ENCODE measurements at places on chromosomes 4 and X.

DNA sequence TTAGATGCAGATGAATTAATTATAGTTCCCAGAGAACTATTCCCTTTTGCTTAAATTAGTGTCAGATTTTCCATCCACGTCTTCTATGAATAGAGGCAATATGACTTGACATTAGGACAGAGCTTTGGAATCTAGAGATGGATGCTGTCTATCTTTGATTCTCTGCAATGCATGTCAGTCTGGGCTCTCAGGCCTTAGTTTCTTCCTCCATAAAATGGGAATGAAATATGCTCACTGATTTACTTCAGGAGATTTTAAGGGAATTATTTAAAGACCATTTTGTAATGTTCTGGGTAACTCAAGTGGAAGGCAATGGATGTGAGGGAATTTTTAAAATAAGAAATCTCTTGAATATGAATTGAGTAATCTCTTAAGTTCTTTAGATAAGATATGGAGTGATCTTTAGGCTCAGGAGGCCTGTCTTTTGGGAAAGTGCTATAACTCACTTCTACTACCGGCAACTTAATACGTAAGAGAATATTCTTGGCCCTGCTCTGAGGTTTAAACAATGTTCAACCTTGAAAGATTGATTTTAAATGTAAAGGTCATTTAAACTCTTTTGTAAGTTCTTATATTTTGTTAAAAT, 29.0 kb downstream of the MGST2 start:
- DNase-seq, result no peak

- no peak for DNase-seq
These were observed 1.4 kb downstream of the WDFY3 start for GRCh38 chr4:84964995-84965552.

- no peak for DNase-seq
These were observed 62.4 kb downstream of the PAGE2 start for GRCh38 chrX:55151199-55151598.

DNA sequence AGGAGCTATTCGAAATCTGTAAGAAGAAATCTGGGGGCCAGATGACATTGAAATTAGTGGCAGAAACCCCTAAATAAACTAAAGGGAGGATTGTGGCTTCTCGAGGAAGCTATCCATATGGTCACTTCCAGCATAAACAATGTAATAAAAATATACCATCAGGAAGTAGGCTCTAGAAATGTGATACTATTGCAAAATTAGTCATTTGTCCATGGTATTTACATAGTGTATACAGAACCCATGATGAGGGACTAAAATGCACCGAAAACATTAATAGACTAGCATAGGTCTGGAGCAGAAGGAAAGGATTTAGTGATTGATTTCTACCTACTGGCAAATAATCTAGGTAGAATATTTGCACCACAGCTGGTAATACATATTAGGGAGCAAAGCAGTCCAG, 1344.0 kb downstream of the FSTL5 start:
- DNase-seq, result no peak

DNA sequence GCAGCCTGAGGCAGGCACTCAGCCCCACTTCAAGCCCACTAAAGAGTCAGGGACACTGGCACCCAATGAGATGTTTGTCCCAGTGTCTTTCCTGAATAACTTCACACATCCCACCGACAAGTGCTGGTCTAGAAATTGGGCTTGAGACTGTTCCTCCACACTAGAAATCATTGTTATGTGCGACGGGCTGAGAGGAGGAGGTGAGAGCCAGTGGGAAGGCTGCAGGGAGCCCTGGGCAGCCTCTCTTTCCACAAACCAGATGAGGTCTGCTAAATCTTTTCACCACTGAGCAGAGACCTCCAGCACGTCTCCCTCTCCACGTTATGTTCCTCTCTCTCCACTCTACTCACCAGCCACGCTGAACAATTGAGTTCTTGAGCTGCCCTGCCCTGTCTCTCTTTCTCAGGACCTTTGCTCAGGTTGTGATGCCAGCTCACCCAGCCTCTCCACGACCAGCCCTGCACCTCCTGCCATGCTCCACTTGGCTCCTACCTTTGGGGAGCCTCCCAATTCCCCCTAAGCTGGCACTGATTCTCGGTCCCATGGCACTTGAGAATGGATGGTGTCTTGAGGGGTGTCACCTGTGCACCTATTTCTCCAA, 8.4 kb downstream of the SCD5 start:
- no peak for DNase-seq

DNA sequence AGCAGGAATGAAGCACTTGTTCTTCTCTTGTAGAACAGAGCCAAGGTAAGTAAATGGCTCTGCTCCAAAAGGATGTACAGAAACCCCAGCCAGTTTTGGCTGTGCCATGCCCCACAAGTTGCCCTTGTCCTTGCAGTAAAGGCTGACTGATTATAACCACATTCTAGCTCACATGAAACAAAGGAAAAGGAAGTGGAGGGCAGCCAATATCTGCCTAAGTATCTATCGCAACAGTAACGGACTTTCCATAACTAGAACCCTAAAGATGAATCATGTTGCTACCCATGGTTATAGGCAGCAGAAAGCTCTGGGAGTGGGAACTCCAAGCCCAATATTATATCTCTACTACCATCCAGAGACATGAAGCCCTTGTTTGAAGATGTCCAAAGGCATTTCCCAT, 95.7 kb downstream of the COMMD8 start:
- DNase-seq, result no peak

- no peak for DNase-seq
These were observed 4.6 kb upstream of the SOWAHD start for GRCh38 chrX:119753639-119754257.

DNA sequence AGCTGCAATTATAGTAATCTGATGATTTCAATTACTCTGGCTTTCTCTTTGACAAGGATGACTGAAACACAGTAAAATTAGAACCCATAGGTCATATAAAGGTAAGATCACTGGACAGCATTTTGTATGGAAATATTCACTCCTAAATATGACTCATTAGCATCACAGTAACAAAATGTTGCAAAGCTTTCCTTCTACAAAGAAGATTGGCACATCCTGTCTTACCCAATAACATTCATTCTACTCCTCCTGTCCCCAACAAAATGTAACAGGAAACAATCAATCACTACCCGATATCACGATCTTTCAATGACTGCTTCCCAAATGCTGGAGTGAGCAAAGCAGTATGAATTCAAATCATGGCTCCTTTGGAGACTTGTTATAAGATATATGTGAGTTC, 95.3 kb downstream of the FANCB start:
- DNase-seq, result peak; percentile 22

GRCh38 chrX:108702530-108702929, 33.8 kb downstream of the IRS4 start:
- no peak for DNase-seq

GRCh38 chr4:101211146-101211553, 136.2 kb downstream of the PPP3CA start:
- no peak for DNase-seq

GRCh38 chrX:134520860-134521390, 61.0 kb downstream of the HPRT1 start:
- DNase-seq, result no peak

DNA sequence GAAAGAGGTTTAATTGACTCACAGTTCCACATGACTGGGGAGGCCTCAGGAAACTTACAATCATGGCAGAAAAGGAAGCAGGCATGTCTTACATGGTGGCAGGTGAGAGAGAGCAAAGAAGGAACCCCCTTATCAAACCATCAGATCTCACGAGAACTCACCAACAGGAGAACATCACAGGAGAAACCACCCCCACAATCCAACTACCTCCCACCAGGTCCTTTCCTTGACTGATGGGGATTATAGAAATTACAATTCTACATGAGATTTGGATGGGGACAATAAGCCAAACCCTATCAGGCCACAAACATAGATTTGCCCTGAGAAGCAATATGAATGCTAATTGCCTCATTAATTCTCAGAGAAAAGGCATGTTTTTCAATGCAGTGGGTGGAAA, 138.2 kb upstream of the RAPGEF2 start:
- no peak for DNase-seq

- peak; percentile 47 for DNase-seq
These were observed 82.9 kb downstream of the CLCN4 start for GRCh38 chrX:10239611-10240064.

GRCh38 chrX:137432609-137433008, 133.3 kb upstream of the ZIC3 start:
- no peak for DNase-seq

- no peak for DNase-seq
These were observed 8.8 kb downstream of the LARP7 start for GRCh38 chr4:112645541-112646329.

- no peak for DNase-seq
These were observed 78.3 kb upstream of the EGFL6 start for GRCh38 chrX:13491061-13491460.

- DNase-seq, result peak; percentile 67
These were observed 221.5 kb downstream of the PCDH18 start for GRCh38 chr4:137310593-137311490.

- DNase-seq, result no peak
These were observed 104.7 kb upstream of the KLHL13 start for GRCh38 chrX:118221270-118221669.

DNA sequence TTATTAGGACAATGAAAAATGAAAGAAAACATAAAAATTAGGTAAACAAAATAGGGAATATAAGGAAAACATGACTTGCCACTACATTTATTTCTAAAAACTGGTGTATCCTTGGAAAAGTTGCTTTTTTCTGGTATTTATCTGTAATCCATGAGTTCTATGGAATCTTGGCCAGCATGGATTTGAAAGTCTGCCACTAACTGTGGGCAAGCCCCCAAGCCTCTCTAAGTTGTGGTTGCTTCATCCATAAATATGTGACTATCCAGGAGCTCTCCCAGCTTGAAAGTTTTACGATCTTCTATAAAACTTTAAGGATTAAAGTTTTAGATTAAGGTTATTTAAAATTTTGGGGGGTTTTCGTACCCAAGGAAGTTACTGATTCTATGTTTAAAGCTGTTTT, 21.8 kb downstream of the RPS6KA3 start:
- no peak for DNase-seq

- no peak for DNase-seq
These were observed 57.2 kb downstream of the DIPK2B start for GRCh38 chrX:45143455-45143854.

DNA sequence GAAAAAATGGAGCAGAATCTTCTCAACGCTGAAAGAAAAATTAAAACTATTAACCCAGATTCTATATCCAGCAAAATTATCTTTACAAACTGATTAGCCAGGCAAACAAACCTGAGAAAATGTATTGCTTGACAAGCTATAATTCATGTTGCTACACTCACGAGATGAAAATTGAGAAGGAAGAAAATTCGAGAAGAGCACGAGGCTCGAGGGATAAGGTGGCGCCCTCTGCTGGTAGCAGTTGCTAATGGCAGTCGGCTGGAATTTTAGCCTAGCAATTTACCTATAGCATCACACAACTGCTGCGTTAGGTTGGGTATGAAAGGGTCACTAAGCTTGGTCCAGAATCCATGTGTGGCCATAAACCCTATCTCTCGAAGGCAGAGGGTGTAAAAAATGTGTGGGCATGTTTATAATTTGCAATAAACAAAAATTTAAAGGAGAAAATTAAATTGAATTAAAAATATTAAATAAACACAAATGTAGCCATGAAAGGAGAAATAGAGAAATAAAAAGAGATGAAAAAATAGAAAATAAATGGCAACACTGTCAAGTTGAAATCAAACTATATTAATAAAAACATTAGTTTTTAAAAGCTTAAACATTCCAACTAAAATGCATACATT, 126.6 kb downstream of the PPP4R3C start:
- peak; percentile 10 for DNase-seq

DNA sequence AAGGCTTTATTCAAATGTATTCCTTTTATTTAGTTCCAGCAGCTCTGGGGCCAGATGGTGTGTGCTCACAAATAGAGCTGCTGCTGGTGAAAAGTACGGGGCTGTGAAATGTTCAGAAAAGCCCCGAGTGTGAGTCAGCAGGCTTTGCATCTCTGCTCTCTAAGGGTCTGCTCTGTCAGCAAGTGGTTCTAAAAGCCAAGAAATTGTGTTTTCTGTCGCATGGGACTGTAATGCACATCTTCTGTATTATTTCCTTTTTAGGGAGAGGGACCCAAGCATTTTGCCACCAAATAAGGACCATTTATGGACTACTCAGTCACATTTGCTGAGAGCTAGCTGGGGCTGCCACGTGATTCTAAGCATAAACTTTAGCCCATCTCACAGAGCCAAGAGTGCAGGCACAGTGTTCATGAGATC, 82.9 kb upstream of the NHS start:
- DNase-seq, result no peak

GRCh38 chrX:31708116-31708515, 636.3 kb upstream of the FTHL17 start:
- DNase-seq, result no peak

DNA sequence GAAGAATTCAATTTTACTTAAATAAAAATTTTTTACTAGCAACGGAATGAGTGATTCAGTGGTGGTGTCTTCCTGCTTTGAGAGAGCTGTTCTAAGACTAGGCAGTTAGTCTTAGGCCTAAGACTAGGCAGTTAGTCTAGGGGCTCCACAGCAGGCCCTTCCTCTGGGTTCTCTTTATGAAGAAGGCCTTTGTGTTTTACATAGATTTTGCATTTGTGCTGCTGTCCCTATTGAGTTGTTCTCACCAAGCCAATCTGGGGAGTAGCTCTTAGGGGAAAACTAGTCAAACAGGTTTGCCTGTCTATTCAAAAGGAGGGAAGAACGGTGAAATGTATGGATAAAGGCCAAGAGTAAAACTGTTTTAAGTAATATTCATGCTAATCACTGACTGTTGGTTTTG, 7.6 kb downstream of the UGT8 start:
- no peak for DNase-seq

- DNase-seq, result no peak
These were observed 6.2 kb downstream of the PPP1R2C start for GRCh38 chrX:42771506-42772335.

- DNase-seq, result no peak
These were observed 120.6 kb downstream of the ZNF827 start for GRCh38 chr4:145818011-145818410.

GRCh38 chr4:124030147-124030546, 633.6 kb downstream of the SPRY1 start:
- no peak for DNase-seq

DNA sequence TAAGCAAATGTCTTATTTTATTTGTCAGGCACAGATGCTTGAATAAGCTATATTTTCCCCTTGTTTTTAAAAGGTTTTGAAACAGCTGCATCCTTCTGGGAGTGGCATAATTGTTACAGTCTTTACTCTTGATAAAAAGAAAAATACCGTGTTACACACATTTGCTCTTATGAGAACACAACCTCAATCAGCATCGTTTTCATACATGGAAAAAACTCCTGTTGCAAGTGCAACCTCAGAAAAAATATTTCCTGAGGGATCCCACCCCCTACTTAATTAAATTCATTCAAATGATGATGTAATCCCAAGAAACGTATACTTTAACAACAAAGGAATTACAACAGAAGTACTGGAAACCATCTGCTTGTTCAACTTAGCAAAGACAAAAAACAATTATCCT, 58.6 kb downstream of the SMAD1 start:
- DNase-seq, result no peak

- DNase-seq, result no peak
These were observed 287.2 kb upstream of the HS3ST1 start for GRCh38 chr4:11715753-11716521.

GRCh38 chrX:139025816-139026215, 314.3 kb upstream of the FGF13 start:
- DNase-seq, result no peak

All from HS-5 (cell line).